ENCODE measurements at places on chromosomes 2 and 18. TPM values are rescaled to one million over a fixed set of nuclear protein-coding genes. Genes with fewer than 3 reads are reported as not detected.

The GKN1 gene
- total RNA-seq = not detected

DNA sequence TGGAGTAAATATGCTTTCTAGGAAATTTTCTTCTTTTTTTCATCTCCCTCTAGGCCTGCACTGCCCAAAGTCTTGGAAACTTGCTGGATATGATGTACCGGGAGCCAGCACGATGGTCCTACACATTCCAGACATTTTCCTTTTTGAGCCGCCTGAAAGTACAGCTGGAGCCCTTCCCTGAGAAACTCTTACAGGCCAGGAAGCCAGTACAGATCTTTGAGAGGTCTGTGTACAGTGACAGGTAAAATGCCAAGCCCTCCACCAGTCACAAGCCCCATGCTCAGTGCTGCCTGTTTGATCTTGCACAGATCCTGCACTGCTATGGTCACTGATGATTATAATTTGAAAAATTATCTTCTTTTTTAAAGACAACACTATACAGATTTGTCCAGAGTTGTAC, 20.0 kb downstream of the DGUOK start:
- H3K4me1 ChIP-seq = peaks cover 11% of the 10 kb centered on the region
- H3K27me3 ChIP-seq = no peaks in the 10 kb centered on the region
- no peak overlapping the region for H3K27ac ChIP-seq
- no peak for DNase-seq

DNA sequence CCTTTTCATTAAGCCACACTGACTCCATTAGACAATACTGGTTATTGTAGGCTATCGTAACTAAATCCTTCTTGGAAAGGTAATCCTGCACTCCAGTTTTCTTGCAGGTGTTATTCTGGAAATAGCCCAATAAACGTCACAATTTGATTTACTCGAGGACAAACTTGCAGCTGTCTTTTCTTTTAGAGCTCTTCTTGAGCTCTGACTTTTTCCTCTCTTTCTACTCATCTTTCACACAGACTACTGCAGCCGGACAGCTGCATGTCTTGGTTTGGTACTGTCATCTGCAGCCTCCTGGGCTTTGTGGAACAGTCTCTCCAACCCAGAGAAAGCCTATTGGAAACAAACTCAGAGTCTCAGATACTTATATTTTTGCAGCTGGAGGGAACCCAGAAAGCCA, 23.0 kb upstream of the MSGN1 start:
- H3K4me3 ChIP-seq = no peak overlapping the region
- DNase-seq = no peak
- no peaks in the 10 kb centered on the region for H3K36me3 ChIP-seq
- H3K27me3 ChIP-seq = no peaks in the 10 kb centered on the region
- no peaks in the 10 kb centered on the region for H3K4me1 ChIP-seq

GRCh38 chr2:31711737-31712136, 131.0 kb upstream of the SRD5A2 start:
- H3K36me3 ChIP-seq = no peaks in the 10 kb centered on the region
- no peak for DNase-seq
- no peak overlapping the region for H3K27ac ChIP-seq
- no peaks in the 10 kb centered on the region for H3K27me3 ChIP-seq
- no peaks in the 10 kb centered on the region for H3K4me1 ChIP-seq

DNA sequence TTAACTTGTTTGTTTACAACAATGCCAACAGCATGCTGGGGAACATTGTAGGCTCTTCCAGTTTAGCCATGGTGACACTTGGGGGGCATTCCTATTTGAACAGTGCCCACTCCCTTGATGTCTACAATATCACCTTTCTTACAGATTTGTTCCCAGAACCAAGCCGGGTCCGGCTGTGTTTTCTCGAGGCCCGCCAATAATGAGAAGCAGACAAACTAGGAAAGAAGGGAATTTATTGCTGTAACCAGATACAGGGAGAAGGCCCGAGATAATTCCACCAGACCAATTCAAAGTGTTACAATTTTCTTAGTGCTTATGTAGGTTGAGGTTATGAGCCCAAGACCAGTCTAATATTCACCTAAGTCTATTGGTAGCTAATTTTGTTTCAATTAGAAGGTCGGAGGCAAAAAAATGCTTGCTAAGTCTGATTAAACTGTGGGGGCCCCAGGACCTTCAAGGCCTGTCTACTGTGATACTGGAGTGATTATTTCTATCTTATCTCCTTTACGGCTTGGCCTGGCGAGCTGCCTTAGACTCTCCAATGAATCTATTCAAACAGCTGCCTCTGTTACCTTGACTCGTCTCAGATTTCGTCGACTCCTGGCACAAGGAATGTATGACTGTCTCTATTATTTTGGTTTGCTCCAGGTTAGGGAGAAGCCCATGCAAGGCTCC, 59.1 kb upstream of the PSME4 start:
- no peaks in the 10 kb centered on the region for H3K27me3 ChIP-seq
- H3K36me3 ChIP-seq = no peaks in the 10 kb centered on the region
- DNase-seq = no peak
- no peak overlapping the region for H3K4me3 ChIP-seq
- no peak overlapping the region for H3K27ac ChIP-seq
- H3K4me1 ChIP-seq = no peaks in the 10 kb centered on the region

GRCh38 chr2:178553047-178553446, 72.8 kb downstream of the PLEKHA3 start:
- H3K36me3 ChIP-seq = peaks cover 5% of the 10 kb centered on the region
- H3K4me3 ChIP-seq = no peak overlapping the region

GRCh38 chr2:73415906-73416305, 30.3 kb downstream of the ALMS1 start:
- H3K27ac ChIP-seq = no peak overlapping the region
- no peaks in the 10 kb centered on the region for H3K4me1 ChIP-seq
- no peak for DNase-seq
- H3K4me3 ChIP-seq = no peak overlapping the region
- no peaks in the 10 kb centered on the region for H3K36me3 ChIP-seq
- H3K27me3 ChIP-seq = no peaks in the 10 kb centered on the region

DNA sequence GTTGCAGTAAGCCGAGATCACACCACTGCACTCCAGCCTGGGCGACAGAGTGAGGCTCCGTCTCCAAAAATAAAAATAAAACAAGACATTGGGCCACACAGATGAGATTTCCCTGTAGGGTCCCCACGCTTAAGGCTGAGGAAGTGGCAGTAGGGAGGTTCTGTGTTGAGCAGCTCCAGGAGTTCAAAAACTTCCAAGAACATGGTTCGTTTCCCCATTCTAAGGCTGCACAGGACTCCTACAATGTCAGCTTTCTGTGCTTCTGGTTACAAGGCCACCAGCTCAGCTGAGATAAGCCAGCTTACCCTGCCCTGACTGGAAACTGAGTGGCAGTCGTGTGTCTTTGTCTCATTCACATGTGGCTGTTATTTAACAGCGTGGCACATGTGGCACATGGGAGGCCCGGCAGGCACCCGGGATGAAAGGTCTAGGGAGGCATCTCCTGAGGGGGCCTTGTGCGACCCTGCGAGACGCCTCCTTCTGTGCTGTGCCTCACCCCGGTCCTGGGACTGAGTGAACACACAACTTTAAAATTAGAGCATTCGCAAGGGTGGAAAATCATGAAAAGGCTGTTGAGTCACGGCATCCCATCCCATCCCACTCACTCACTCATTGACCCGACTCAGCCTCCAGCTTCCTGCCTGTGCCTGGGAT, 7.7 kb downstream of the ITGB1BP1 start:
- H3K36me3 ChIP-seq = no peaks in the 10 kb centered on the region

DNA sequence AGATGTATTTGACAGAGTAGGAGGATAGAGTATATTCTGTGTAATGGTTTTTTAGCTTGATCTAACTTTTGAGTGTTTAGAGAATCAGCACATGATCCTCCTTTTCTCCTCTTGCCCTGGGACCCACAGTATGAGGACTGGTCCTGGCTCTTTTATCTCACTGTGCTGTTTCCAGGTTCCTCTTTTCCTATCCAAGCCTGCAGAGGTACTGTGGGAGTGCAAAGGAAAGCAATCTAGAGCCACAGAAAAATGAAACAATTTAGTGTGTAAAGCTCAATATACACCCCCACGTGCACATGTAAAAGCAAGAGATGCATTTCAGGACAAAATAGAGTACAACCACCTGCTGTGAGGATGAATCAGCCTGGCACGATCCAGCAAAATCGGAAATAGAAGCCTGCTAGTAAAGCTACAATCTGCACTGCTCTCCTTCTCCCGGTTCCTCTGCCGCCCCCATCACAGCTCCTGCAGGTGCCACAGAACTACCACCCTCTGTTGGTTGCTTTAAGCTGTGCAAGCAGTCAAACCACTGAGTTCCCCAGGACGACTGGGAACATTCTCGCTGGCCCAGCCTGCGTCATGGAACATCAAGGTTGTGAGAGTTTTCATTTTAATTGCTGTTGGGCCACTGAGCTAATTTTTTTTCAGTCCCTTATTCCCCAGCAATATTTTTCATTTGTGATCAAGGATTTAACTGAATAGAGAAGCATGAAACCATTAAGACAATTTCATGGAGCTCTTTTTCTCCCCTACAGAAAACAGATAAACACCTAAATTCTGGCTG, 47.8 kb upstream of the MAPRE3 start:
- peaks cover 17% of the 10 kb centered on the region for H3K27me3 ChIP-seq
- H3K36me3 ChIP-seq = no peaks in the 10 kb centered on the region
- no peak overlapping the region for H3K27ac ChIP-seq

DNA sequence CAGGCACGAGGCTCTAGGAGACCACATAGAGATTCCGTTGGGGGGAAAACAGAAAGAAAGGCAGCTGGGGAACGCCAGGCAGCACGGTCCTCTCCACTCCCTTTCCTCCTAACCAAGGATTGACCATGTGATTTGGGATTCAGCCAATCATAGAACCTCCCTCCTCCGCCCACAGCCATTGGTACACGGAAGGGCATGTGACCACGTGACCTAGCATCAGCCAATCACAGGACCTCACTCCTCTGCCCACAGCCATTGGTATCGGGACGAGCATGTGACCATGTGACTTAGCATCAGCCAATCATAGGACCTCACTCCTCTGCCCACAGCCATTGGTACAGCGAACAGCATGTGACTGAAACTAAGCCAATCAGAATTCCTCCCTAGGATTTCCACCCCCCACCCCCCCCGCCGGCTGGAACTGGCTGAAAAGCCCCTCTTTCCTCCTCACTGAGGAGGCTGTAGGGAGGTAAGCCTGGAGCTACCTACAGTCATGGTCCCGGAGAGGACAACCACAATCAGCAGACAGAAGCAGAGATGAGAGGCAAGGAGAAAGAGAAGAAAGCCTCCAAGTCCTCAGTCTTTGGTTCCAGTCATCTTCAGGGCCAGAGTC, 7.6 kb downstream of the SERPINE2 start:
- peaks cover under 1% of the 10 kb centered on the region for H3K27me3 ChIP-seq
- no peak overlapping the region for H3K27ac ChIP-seq
- H3K4me3 ChIP-seq = no peak overlapping the region
- H3K36me3 ChIP-seq = no peaks in the 10 kb centered on the region

DNA sequence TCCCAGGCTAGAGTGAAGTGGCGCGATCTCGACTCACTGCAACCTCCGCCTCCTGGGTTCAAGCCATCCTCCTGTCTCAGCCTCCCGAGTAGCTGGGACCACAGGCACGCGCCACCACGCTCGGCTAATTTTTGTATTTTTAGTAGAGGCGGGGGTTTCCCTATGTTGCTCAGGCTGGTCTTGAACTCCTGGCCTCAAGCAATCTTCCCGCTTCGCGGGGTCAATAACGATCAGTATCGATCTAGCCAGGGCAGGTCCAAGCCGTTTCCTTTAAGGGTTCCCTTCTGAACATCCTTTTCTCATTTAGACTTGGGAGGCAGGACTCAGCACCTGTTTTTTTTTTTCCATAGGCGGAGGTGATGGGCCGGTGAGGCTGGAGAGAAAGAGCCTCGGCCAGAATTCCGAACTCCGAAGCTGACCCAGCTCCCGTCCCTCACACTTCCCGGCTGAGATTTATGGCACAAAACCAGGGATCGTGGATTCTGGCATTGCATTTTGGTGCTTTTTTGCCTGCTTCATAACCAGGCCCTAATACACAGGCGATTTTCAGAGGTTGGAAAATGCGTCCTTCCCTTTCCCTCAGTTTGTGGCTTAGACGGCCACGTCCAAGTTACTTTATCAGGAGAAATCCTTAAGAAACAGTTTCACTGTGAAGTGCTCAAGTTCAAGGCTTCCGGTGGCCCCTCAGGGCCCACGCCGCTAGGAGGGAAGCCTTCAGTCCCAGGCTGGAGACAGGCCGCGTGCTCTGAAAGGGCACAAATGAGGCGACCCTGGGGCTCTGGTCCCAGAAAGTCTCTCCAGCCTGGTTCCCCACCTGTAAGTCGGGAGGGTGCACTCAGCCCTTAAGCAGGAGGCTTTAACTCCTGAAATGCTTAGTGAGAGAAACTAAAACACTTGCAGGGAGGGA, 998 bp upstream of the SLC66A3 start:
- peak overlapping the region; percentile 47 for H3K4me3 ChIP-seq
- no peaks in the 10 kb centered on the region for H3K27me3 ChIP-seq
- H3K4me1 ChIP-seq = peaks cover 18% of the 10 kb centered on the region
- DNase-seq = no peak
- peak overlapping the region; percentile 95 for H3K27ac ChIP-seq
- no peaks in the 10 kb centered on the region for H3K36me3 ChIP-seq

DNA sequence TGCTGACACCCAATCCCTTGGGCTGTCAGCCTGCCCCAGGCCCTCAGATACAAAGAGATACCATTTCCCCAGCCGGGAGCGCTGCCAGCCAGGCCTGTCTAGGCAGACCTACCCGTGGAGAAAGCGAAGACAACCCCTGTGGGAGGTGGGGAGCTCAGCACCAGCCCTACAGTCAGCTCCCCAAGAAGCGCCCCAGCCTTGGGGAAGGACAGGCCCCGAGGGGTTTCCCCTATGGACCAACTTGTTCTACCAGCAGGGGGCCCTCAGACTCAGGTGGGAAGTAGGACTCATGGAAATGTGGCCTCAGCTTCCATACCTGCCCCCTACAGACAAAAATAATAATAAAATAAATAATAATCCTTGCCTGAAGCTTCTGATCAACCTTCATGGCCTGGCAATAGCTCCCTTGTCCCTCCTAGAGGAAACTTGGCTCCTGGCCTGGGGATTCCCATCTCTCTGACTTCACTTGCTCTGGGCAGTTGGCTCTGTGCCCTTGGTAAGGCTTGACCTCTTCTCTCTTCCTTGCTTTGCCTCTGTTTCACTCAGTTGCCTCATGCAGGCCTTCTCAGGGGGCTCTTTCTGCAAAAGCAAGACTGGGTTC, 7.0 kb downstream of the SLC35F6 start:
- peaks cover 71% of the 10 kb centered on the region for H3K4me1 ChIP-seq
- no peaks in the 10 kb centered on the region for H3K36me3 ChIP-seq
- H3K4me3 ChIP-seq = no peak overlapping the region

DNA sequence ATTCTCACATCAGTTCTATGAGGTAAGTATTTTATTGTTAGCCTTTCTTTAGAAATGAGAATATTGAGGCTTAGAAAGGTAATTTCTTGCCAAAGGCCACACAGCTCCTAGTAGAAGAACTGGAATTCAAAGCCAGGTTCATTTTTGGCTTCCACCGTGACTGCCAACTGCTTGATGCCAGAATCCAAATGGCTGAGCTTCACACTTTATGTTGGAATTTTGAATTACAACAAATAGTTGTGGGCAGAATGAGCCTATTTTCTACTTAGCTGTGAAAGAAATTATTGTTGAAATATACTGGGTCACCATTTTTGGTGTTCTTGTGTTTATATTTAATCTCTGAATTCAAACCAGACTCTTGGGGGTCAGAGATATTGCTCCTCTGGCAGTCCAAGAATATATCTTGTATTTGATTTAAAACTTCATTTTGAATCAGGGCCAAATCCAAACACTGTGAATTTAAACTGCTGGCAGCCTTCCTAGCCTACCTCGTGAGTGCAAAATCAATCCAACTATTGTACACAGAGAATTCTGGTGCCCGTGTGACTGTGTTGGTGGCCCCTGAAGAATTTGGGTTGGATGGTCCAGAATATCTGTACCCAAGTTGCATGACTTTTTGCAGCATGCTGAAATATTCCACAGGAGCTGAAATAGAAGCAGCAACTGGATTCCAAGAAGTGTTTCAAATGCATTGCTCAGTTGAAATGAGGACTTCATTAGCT, 35.6 kb upstream of the LPIN1 start:
- no peaks in the 10 kb centered on the region for H3K27me3 ChIP-seq
- H3K4me1 ChIP-seq = no peaks in the 10 kb centered on the region
- no peak for DNase-seq
- no peaks in the 10 kb centered on the region for H3K36me3 ChIP-seq
- no peak overlapping the region for H3K4me3 ChIP-seq
- no peak overlapping the region for H3K27ac ChIP-seq

The ZSWIM2 gene
- not detected for total RNA-seq
